A549 treated with Hydrocortisone at 1 μM for 4 hours (cell line): ENCODE measurements at places on chromosomes 7 and 10. TPM values are rescaled to one million over a fixed set of nuclear protein-coding genes. Genes with fewer than 3 reads are reported as not detected.

Gene AIMP2
- 85.1 to 95.1 TPM (median 91.4 TPM) in 5 replicates for total RNA-seq

Gene TAS2R3
- not detected in 5 replicates for total RNA-seq

Gene AKR1C3
- total RNA-seq, result 1,013 to 1,273 TPM (median 1,197 TPM) in 5 replicates

Gene ITIH5
- total RNA-seq, result 0.02 to 0.20 TPM (median 0.13 TPM) in 5 replicates

Gene LDB3
- 0.06 to 0.20 TPM (median 0.12 TPM) in 5 replicates for total RNA-seq

Gene SFRP4
- total RNA-seq, result 3.0 to 4.4 TPM (median 3.3 TPM) in 5 replicates

Gene ESYT2
- 80.2 to 121 TPM (median 111 TPM) in 5 replicates for total RNA-seq
